ENCODE measurements at places on chromosomes 5 and 9.

DNA sequence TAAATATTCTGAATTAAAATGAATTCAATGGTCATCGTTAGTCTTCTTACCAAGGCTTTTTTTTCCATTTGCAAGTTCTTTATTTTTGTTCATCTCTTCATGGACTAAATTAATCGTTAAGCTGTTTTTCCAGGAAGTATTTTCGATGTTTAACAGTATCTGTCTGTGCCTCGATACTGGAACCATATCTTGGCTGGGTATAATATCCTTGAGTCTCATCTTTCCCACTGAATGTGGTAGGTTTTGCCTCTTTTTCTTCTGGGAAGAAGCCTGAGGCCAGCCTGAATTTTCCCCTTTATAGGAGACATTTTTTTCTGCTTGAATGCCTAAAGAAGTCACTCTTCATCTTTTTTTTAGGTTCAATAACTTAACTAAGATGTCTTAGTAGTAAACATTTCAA, 4.0 kb upstream of the SEPTIN8 start:
- no peak for DNase-seq

DNA sequence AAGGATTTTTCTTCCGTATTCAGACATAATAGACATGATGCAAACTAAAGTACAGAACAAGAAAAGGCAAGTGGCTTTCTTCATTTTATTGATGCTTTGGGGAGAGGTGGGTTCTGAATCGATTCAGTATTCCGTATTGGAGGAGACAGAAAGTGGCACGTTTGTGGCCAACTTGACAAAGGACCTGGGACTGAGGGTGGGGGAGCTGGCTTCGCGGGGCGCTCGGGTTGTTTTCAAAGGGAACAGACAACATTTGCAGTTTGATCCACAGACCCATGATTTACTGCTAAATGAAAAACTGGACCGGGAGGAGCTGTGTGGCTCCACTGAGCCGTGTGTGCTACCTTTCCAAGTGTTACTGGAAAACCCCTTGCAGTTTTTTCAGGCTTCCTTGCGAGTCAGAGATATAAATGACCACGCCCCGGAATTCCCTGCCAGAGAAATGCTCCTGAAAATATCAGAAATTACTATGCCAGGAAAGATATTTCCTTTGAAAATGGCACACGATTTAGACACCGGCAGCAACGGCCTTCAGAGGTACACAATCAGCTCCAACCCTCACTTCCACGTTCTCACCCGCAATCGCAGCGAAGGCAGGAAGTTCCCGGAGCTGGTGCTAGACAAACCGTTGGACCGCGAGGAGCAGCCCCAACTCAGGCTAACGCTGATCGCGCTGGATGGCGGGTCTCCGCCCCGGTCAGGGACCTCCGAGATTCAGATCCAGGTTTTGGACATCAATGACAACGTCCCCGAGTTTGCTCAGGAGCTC, 551 bp downstream of the PCDHB6 start:
- DNase-seq, result no peak

- DNase-seq, result no peak
Observed at GRCh38 chr5:57989378-57989777, 470.5 kb downstream of the PLK2 start.

DNA sequence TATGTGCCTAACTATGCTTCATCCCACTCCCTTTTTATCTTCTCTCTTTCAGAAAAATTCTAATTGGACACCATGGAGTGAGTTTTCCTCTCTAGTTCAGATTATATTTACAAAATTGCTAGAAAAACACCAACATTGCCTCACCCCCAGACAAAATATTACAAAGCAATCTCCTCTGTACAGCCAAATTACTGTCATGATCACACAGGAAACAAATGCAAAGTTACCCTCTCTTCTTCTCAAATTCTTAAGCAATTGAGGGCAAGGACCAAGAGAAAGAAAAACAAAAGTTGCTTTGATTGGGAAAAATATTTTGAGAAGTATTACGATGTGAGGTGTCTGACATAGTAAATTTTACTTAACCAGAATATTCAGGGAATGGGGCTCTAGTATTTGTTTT, 30.8 kb upstream of the ABCA1 start:
- DNase-seq, result no peak

GRCh38 chr9:72396247-72397091, 31.5 kb upstream of the ZFAND5 start:
- no peak for DNase-seq

DNA sequence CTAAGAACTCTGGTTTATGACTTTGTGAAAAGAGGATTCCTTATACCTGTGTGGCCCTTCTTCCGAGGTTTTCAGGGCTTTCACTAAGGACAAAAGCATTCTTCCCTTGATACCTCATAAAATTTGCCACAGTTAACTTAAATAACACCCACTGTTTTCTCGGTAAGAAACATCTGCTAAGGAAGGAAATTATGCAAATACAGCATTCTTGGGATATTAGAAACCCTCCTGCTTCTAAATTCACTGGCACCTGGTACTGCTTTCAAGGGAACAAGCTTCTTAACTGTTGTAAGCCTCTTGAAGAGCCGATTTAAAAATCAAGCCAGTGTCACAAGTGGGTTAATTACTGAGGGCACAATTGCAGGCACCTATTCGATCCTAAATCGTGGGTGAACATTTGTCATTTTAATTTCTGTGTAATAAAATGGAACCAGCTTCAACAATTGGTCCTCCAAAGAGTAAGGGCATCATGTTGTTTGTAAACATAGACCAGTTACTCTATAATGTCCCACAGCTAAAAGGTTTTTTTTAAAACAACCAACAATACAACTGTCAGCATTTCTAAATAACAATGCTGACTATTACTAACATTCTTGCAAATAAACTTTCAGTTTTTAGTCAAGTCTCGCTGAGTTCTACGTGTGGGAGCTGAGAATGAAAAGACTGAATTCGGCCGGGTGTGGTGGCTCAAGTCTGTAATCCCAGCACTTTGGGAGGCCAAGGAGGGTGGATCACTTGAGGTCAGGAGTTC, 26.6 kb downstream of the AK3 start:
- no peak for DNase-seq

GRCh38 chr9:77475641-77476473, 172.3 kb downstream of the GNA14 start:
- peak; percentile 58 for DNase-seq

DNA sequence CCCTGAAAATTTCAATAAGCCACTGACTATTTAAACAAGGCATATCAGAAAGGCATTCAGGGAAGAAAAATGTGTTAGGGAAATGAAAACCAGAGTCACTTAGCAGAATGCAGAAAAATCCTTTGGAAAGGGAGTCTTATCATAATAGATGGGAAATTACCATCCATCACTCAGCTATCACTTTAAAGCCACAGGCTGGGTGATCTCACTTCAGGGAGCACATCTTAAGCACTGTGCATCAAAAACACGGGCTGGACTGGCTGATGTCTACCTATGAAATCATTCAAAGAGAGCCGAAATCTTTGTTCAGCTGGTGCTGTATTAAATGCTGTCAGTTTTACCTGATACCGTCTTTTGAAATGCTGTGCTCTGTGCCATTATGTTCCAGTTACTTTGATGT, 73.5 kb downstream of the C9orf57 start:
- no peak for DNase-seq

DNA sequence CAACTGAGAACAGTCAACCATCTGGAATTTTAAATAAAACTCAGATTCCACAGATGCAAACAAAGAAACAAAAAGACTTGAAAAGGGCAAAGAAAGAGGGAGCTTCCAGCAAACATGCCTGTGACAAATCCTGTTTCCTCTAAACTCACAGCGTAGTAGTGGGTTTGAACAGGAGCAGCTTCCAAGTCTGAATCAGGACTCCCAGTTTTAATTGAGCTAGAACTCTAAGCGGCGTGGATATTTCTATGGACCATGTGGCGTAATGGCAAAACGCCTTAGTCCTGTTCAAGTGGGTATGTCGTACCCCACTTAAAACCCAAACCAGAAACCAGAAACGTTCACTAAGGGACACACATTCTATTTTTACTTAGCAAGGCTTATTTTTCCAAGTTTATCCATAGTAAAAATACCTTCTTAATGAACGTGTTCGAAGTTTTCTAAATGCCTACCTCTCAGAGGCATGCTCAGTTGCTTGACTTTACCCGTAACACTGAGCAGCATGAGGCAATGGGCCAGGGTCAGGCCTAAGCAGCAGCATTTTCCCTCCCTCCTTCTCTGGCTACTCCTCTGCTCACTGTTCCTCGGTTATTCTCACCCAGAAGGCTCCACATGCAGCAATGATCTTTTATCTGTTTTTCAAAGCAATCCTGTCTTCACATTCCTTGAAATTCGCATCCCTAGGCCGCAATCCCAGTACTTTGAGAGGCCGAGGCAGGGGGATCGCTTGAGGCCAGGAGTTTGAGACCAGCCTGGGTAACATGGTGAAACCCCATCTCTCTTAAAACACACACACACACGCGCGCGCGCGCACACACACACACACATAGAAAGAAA, 77.9 kb downstream of the FNBP1 start:
- no peak for DNase-seq

DNA sequence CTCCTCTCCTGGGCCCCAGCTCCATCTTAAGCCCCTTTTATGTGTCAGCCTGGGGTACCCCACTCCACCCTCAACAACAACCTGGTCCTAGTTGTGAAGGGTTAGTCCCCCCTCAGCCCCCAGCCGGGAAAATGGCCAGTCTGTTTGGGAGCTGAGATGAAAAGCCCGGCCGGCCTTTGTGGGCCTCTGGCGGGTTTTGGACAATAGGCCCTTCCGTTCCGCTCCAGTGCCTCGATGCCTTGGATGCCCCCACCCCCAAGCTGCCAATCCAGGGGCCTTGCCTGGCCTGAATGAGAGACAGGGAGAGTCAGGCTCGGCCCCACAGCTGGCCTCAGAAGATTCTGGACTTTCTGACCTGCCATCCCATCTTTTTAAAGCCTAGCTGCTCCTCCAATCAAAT, 9.2 kb downstream of the CNTFR start:
- no peak for DNase-seq

DNA sequence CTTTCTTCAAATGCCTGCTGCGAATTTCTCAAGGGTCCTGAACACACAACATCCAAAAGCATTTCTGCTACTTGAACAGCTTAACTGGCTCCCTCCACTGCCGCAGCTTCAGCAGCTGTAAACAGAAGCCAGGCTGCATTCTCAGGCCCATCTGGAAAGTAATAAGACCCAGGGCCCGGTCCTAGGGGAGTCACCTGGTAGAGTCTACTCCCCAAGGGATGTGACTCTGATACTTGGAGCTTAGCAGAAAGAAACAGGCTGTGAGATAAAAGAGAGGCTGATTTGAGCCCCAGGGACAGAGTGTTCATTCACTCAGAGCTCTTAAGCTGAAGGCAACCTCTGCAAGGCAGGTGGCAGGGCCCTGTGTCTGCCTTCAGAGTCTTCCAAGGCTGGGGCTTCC, 356.8 kb downstream of the SPOCK1 start:
- DNase-seq, result no peak

DNA sequence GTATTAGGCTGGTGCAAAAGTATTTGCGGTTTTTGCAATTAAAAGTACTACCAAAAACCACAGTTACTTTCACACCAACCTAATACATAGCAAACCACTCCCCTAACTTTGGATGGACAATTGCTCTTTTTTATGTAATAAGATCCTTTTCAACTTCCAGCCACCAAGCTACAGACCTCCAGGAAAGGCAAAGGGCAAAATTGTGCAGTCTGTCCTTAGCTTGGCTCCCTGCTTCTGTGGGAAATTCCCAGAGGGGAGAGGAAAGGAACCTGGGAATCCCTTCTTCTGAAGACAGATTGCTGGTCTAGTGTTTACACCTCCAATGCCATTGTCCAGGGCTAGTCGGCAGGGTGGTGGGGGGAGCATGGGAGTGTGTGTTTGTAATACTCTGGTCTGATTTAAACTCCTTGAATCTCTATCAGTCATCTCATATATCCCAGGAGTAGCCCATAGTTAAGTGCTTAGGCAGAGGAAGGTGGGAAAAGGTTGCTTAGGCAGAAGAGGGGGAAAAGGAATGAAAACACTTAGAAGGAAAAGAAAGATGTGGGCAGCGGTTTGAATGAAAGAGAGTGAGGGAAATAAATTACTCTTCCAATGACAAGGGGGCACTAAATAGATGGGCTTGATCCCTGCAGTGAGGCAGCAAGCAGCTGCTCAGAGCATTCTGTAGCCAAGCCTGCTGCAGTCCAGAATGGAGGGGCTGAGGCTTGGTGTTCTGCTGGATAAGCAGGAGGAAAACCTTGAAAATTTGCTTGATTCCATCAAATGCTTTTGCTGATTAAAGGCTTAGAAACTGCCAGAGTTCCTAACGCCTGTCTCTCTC, 86.9 kb upstream of the MAP1B start:
- DNase-seq, result no peak

- no peak for DNase-seq
Observed at GRCh38 chr9:3173374-3173773, 329.5 kb upstream of the PUM3 start.

GRCh38 chr5:35003018-35003957, 44.5 kb downstream of the AGXT2 start:
- DNase-seq, result peak; percentile 55

- DNase-seq, result no peak
Observed at GRCh38 chr5:142902186-142902965, 132.2 kb downstream of the ARHGAP26 start.

DNA sequence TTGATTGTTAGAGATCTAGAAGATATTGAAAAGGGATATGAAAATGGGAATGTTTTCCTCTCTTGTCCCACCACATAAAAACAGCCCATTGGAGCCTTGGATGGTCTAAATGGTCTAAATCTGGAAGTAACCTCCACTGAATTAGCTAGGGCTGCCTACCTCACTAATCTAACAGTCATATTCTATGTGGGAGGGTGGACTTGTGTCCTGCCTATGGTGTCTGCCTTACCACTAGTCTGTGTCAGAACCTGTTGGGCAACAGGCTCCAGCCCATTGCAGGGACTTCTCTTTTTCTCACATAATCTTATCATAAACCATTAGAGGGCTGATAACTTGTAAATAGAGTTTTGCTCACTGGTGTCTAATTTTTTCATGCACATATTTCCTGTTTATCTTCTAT, 548.8 kb upstream of the CDH18 start:
- DNase-seq, result no peak

DNA sequence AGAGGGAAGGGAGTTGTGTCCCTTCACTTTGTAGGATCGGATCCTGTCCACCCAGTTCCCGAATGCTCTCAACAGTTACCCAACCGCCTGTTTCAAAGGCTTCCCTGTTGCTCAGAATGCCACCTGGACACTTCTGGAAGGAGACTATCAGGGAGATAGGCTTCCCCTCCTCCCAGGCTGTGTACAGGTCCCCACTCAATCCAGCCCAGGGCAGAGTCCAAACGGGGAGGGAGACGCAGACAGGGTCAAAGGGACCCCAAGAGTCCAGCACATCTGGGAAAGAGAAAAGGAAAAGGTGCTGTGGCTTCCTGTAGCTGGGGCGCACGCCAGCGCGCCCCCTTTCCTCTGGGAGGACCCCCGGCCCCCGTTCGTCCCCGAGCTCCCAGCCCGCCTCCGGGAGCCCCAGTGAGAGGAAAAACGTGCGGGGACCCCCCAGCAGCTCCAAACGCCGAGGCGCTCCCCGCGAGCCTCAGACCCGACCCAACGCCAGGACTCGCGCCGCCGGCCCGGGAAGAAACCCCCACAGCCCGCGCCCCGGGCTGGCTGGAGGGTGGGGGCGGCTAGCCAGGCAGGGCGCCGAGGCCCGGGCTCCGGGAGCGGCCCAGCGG, 640 bp downstream of the SURF4 start:
- no peak for DNase-seq

Measured in DMS153 (cell line).